ENCODE measurements at places on chromosomes 1 and 21.

DNA sequence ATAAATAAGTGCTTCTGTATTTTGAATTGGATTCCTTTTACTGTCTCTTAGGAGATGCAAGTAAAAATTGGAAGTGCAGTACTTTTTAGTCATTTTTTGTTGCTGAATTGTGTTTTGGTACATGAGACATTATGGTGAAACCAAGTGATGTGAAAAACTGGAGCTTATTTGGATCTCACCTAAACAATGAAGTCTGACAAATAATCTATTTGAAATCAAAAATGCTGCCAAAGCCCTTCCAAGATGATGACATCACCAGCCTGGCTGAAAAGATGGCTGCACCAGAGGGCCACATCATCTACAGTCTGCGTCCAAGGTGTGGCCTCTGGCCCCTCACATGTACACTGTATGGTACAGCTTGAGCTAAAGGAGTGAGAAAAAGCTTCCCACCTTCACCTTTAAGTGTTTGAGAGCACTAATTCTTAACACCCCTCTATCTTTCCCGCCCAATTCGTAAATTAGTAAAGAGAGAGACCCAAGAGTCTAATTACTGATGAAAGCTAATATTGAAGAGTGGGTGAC, 192.5 kb upstream of the ST6GALNAC5 start:
- no peak for DNase-seq

DNA sequence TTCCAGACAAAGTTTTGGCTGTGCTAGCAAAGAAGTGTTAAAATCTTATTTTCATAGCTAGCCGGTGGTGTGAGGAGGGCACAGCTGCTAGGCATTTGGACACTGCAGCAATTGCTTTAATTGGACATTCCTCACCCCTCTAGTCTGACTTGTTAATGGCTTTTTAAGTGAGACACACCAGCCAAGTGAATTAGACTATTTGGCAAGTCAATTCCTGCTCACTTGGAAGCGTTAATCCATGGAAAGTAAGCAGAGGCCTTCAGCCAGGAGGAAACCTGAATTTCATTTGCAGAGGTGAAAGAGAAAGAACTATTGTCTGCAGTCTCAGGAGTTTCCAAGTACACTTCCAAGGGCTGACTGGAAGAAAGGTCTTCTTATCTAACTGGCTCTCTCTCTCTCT, 175.7 kb downstream of the ST6GALNAC3 start:
- DNase-seq = no peak

DNA sequence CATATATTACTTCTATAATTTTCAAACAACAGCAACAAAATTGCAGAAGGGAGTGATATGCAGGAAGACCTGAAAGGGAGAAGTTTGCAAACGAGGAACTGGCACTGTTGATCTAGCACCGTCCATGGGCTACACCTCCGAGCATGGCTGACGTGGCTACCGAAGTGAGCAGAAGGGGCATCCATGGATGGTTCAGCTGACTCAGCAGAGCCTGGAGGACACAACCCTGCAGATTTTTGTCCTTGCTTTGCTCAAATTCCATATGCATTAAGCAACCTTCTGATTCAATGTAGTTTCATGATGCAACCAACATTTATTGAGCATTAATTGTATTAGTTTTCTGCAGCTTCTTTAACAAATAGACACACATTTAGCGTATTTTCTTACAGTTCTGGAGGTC, 191.2 kb downstream of the C1orf94 start:
- DNase-seq = no peak

- no peak for DNase-seq
These were observed 25.7 kb downstream of the SPOCD1 start for GRCh38 chr1:31790140-31790539.

- DNase-seq = no peak
These were observed 1.5 kb downstream of the PHGDH start for GRCh38 chr1:119713039-119713748.

- DNase-seq = no peak
These were observed 15.3 kb downstream of the ARPC5 start for GRCh38 chr1:183620311-183620710.

DNA sequence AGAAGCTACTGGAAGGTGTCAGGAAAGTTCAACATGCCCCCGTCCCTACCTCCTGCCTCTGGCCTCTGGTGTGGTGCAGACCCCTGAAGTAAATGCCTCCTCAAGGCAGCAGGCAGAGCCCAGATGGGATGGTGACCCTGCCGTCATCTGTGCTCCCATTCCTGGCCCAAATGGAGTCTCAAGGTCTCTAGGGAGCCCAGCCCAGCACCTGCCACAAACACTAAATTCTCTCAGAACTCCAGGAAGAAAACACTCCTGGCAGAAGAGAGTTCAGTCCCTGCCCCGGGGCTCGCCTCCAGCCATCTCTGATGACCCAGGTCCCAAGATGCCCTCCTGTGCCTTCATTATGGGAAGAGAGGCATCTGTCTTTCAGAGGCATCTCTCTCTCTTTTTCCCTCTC, 261.6 kb upstream of the TMEM51 start:
- no peak for DNase-seq

DNA sequence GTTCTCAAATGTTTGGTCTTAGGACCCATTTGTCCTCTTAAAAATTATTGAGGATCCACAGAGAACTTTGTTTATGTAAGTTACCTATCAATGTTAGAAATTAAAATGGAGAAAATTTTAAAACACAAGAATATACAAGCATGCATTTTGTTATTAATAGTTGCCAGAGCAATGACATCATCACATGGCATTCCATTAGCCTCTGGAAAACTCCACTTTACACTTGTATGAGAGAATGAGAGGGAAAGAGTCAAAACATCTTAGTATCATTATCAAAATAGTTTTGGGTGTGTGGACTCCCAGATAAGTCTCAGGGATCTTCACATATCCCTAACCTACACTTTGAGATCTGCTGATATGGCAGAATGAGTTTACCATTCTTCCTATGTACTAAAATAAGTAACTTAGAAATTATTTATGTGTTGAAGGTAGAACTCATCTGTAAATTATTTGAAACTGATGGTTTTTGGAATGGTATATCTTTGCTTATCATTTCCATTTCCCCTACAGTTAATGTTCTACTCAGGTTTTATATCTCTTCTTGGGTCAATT, 48.8 kb downstream of the RNF220 start:
- no peak for DNase-seq

- no peak for DNase-seq
These were observed 1.9 kb upstream of the CAPN2 start for GRCh38 chr1:223710179-223711133.

- DNase-seq = no peak
These were observed 1.9 kb downstream of the PABPC4 start for GRCh38 chr1:39574646-39575045.

DNA sequence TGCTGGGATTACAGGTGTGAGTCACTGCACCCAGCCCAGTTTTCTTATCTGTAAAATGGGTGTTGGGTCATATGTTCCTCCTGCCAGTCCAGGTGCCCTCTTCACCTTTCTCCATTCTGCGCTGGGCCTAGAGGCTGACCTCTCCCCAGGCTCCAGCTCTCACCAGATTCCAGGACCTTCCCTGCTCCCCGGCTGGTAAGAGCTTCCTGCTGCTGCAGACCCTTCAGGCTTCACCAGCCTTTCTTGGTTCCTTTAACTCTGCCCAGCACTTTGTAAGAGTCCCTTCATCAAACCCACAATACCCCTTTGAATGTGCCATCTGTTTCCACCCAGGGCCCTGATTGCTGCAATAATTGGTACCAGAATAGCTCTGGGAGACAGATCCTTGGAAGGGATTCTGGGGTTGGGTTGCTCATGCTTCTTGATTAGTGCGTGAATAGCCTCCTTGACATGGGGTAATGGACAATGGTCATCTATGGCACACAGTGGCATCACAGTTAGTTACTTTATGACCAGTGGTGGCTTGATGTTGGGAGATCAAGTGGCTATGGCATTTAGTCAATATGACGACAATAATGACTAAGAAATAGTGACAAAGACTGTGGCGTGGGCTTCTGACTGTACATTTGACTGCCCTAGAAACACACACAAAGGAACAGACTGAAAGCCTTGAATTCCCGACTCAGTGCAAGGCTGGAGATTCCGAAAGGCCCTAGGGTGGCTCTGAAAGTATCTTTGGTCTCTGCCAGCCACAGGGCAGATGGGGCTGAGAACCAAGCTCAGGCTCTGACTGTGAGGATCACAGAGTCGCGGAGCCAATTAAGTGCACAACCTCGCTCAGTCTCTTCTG, 67.3 kb downstream of the SLC9A1 start:
- DNase-seq = no peak

GRCh38 chr1:43438576-43438952, 15.2 kb downstream of the HYI start:
- DNase-seq = no peak

DNA sequence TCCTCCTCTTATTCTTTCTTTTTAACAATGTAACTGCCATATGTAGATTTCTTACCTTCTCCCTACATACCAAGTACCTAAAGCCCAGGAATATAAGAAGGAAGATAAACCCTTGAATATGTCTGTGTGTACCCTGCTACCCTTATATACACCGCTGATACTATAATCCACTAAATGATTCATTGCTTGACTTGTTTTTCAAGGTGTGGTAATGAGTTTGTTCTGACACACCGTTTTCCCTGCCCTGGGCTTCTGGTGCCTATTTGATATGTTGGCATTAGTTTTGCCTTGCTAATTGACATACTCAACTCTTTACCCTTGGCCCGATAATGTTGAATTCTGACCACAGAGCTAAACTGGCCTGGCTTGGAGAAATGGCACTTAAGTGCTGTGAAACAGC, 64.3 kb downstream of the IL23R start:
- DNase-seq = no peak

DNA sequence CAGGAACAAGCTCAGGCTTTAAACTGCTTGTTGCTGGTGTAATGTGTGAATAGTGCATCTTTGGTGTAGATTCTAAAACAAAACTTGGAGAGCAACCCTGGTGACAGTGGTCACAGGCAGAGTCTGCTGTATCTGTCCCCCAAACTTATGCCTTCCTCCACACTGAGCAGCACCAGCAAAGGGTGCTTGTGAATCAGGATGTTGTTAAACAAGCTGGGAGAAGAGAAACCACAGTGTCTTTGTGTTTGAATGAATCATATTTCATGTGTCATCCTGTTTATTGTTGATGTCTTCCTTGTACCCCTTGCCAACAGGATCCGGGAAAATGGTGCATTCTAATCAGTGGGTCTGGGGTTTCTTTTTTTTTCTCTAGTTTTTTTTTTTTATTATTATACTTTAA, 91.9 kb upstream of the COG2 start:
- no peak for DNase-seq

GRCh38 chr1:105865546-105865945, 1190.9 kb upstream of the PRMT6 start:
- no peak for DNase-seq

- no peak for DNase-seq
These were observed 6.1 kb downstream of the PRXL2B start for GRCh38 chr1:2592672-2593071.

- DNase-seq = no peak
These were observed 35.5 kb downstream of the MAN1C1 start for GRCh38 chr1:25651824-25652741.

DNA sequence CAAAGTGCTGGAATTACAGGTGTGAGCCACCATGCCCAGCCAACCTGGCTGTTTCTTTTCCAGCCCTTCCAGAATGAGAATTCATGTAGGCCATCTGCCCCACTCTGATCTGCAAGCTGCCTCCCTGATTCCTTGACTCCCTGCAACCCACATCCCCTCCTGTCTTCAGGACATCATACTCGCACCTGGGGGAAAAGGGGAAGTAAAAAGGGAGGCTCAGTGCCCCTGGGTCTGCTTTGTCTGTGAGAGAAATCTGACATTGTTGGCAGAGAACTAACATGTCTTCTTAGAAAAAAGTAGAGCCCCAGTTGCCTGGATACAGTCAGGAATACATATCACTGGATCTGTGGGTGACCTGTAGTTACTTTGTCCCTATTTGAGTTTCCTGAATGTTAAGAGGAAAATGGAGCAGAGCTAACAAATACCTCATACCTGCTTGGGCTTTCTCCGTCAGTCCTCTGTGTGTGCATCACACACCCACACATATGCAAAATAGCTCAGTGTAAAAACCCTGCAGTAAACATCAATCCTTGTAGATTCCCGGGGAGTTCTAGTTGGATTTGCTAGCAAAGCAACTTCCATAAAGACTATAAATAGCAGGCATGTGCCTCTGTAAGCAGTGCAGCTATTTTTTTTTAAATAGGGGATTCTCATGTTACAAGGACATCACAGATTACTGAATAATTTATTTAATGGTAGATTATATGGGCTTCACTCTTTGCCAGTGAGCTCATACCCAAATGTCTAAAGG, 62.9 kb downstream of the TEX35 start:
- no peak for DNase-seq

DNA sequence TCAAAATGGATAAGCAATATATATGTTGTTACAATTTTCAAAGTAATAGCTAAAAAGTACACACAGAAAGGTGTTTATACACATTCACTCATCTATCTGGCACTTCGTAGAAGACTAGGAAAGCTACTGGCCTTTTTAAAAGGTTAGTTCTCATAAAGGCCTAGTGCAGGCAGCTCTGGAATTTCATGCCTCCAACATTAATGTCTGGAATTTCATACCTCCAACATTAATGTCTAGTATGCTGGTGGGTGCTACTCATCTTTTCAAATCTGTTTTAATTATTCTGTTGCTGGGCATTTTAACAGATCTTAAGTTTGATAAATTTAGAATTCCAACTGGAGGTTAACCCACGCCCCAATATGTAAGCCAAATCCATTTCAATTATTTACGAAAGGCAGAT, 124.2 kb downstream of the AKT3 start:
- DNase-seq = no peak

DNA sequence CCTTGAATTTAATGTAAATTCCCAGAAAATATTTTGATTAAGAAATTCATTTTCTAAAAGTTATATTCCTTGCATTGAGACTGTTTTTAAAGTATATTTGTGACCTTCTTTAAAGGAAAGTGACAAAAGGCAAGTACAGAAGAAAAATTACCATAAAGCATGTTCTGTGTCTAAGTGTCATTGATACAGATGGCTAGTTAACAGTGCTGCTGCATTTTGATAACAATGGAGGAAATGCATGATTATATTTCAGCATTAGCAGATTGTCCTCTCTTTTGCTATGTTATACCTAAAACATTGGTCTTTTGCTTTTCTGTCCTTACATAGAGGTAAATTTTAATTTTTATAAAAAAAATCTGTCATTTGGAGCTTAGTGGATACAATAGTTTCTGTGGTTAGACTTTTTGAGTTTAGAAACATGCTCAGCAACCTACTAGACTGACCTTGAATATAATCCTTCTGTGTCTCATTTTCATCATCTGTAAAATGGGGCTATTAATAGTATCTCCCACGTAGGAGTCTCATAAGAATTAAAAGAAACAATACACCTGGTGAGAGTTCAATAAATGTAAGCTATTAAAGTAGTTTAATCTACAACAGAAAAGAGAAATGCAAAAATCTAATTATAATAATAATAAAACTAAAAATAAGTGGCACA, 51.1 kb upstream of the RGS21 start:
- DNase-seq = no peak

GRCh38 chr1:171140401-171140800, 44.7 kb upstream of the FMO2 start:
- DNase-seq = peak; percentile 48

DNA sequence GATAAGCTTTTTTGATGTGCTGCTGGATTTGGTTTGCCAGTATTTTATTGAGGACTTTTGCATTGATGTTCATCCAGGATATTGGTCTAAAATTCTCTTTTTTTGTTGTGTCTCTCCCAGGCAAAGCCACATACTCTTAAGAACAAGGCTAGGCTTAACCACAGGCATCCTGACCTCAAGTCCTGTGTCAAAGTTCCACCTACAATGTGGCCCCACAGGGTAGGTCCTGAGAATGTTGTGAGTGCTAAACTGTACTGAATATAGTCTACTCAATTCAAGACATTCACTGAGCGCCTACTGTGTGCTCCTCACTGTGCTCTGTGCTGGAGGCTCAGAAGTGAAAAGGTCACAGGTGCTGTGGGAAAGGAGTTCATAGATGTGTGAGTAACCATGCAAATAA, 20.6 kb downstream of the DDAH1 start:
- DNase-seq = no peak
